SK-N-MC (cell line): ENCODE measurements at places on chromosomes 6 and 20.
A peak's percentile ranks its signal among the peaks of the same experiment; 100 is the strongest.

DNA sequence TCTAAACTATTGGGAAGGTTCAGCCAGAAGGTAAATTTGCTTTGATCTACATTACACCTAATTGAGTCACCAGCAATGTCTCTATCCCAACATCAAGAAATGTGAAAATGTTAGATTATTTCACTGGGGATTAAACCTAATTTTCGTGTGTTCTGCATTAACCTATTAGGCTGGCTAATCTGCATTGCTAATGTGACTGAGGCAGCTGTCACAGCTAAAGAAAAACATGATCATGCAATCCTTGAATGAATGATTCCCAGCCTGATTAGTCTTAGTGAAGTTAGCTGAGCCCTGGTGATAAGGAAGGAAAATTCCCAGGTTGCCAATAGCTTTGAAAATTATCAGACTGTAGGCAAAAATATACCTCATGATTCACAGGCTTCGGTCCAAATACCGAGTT lies 135.3 kb downstream of the LINC00237 start:
- no peak for DNase-seq

GRCh38 chr6:144310765-144311164 lies 25.6 kb downstream of the UTRN start:
- DNase-seq = no peak

GRCh38 chr6:36765594-36766398 lies 68.2 kb downstream of the RAB44 start:
- DNase-seq = peak; percentile 18

DNA sequence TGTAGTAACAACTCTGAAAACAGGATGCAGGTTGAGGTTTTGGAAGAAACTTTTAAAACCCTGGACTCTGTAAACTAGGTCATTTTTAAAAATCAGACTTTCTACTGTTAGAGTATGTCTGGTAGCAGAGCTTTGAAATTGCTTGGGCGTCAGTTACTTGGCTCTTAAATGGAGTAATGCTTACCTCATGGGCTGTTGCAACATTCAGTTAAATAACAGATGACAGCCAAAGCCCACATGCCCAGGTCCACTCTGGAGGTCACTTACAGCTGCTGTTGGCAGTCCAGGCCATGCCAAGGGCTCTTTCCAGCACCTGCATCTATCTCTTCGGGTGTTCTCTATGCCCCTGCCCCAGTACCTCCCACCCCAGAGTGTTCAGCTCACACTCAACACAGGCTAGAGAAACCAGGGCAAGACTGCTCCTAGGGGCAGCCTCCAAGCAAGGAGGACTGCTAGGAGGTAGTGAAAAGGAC lies 96.4 kb downstream of the BANF2 start:
- DNase-seq = no peak

- no peak for DNase-seq
Observed at GRCh38 chr6:158518191-158519127, 41.4 kb upstream of the TMEM181 start.

GRCh38 chr6:138691595-138692057 lies 81.9 kb upstream of the CCDC28A start:
- no peak for DNase-seq
